ENCODE measurements at places on chromosomes 2 and 18.
A peak's percentile ranks its signal among the peaks of the same experiment; 100 is the strongest.

GRCh38 chr2:62968668-62969067, 82.0 kb upstream of the OTX1 start:
- DNase-seq: peak; percentile 57

GRCh38 chr2:136347981-136348380, 230.0 kb upstream of the CXCR4 start:
- DNase-seq: no peak

- peak; percentile 77 for DNase-seq
Observed at GRCh38 chr2:115543024-115543423, 1100.6 kb downstream of the DPP10 start.

GRCh38 chr2:8539743-8540551, 141.9 kb upstream of the ID2 start:
- DNase-seq: no peak

DNA sequence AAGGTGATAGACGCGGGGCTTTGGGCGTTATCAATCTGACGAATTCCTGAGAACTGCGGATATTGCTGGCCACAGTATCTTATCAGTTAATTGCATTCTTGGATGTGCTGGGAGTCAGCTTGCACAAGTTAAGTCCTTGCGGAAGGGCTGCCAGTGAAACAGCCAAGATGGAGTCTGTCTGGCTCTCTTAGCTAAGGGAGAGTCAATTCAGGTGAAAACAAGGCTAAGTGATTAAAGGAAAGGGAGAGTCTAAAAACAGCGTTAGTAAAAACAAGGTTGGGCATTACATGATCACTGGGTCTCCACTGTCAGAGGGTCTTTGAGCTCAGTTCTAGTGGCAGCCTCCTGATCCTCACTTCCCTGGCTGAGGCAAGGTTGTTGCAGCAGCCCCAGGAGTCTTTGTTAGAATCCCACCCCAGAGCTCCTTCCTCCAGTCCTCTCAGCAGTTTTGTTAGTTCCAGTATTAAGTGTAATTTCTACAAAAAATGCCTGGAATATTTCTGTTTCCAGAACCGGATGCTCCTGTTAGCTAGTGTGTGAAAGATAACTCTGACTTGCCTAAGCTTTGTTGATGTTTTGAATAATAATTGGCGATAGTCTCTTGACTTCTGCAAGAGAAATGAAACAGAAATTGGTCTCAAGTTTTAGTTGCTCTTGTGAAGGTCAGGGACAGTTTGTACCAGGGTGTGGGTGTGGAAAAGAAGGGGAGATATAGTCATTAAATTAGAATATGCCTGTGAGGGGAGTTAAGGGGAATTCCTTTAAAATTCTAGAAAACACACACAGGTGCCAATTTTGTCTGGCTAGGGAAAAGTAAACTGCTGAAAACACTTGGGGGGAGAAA, 10.6 kb downstream of the CFLAR start:
- DNase-seq: no peak

DNA sequence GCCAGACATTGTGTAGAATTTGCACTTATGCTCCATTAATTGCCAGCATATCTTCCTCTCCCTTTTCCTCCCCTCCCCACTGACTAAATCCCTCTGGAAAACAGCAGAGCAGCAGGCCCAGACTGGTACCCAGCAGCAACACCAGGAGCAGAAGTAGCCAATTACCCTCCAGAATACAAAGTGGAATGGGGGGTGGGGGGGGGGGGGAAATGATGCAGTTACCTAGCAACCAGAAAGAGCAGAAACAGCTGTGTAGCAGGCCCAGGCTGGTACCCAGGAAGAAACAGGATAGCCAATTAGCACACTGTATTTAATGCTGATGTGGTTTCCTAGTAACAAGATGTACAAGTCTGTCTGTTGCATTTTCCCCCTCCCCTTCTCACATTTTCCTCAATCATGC, 52.3 kb downstream of the KLF7 start:
- peak; percentile 85 for DNase-seq

DNA sequence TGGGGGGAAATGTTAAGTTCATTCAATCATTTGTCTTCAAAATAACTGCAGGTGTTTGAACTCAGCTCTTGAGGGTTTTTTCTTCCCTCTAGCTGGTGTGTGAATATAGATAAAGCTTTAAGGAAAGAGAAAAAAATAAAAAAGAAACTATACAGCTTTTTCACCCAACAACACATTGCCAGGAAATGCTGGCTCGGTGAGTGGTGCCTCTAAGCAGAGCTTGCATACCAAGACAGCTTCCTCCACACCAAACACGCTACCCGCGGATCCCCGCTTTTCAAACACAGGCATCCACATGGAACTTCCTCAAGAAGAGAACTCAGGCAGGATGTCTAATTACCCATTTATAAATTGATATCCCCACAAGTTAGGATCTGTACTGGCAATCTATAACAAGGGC, 69.8 kb upstream of the TANK start:
- DNase-seq: no peak

DNA sequence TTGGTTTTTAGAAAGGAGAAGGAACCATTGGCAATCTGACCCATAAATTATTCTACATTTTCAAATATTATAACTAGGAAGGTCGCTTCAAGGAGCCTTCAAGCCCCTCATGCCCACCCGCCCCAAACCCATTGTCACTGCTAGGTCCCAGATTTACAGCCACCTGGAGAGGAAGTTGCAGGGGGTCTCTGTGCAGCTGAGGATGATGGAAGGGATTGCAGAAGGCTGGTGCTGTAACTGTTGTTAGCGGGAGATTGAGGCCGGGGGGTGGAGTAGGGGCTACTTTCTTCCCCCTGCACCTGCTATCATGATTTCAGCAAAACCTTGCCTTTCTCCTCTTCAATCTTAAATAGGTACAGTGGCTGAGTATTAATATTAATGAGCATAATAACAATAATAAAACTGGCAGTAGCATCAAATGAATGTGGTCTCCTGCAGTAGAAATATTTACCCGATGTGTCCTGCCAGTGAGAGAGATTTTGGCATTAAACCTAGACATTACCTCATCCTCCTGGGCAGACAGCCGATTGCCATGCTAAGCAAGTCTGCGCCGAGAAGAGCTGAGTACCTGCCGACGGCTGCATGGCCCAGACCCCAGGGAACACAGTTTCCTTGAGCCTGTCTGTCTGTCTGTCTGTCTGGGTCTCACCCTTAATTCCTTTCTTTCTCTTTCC, 225.4 kb downstream of the FAM210A start:
- DNase-seq: peak; percentile 96

GRCh38 chr2:239894276-239894675, 130.9 kb downstream of the NDUFA10 start:
- no peak for DNase-seq

DNA sequence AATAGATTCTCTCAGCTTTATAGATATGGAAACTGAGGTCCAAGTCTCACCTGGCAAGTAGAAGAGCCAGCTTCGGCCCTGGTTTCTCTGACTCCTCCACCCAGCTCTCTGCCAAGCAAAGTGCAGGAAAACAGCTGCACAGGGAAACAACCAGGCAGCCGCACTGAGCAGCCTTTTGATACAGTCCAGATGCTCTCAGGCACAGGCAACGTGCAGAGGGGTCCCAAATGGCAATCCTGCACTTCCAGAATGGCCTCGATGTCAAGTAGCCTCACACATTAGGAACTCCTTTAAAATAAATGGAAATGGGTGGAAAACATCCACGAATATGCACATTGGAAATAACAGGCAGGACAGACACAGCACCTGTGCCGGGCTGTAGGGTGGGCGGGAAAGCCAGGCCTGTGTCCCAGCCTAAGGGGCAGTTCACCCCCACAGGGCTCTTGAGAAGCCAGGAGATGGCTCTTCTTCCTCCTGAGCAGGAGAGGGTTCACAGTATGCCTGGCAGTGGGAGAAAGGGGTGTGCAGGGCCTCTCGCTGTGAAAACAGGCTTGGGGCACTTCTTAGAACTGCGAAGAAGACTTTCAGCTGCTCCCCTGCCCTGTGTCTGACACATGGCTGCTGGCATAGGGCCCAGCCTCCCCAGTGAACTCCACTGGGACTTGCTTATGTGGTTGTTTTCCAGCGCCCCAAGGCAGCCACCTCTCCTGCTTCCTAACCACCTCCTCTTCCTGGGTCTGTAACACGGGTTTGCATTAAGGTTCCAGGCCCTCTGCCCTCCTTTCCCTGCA, 63.9 kb upstream of the TUBA3E start:
- DNase-seq: peak; percentile 57

DNA sequence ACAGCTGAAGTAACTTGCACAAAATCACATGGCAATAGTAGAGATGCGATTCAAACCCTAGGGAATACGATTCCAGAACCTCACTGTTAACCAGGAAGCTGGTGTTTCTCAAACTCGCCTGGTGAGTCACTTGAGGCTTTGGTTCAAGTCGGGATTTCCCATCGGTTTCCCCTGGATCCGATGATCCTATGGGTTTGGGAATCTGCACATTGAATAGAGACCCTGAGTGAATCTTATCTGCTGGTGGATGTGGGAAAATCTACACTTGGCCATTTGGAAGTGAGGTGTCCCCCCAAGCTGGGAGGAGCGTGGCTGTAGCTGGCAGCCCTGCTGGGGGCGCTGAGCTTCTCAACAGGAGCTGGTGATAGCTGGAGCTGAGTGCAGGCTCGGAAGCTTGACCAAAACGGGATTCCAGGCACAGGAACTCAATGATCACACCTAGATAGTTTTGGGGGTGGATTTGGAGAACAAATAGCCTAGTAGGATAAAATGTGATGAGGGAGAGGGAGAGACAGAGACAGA, 135.4 kb downstream of the PRKCE start:
- no peak for DNase-seq

- DNase-seq: no peak
Observed at GRCh38 chr2:137809837-137810236, 154.4 kb upstream of the HNMT start.

- no peak for DNase-seq
Observed at GRCh38 chr18:24021505-24021904, 7.0 kb downstream of the TTC39C start.

DNA sequence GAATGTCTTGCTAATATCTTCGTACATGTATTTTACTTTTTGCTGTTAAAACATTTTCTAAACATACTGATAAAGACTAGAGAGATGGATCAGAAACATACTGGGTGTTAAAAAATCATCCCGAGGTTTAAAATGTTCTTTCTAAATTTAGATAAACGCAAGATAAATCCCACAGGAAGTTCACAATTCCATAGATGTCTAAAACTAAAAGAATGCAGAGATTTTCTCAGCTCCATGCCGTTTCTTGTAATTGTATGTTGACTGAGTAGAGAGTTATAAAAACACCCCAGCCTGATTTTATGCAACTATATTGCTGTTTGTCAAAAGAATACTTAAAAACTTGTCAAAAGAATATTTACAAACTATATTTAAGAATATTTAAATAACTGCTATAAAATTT, 455.7 kb downstream of the ARHGAP15 start:
- peak; percentile 60 for DNase-seq

- DNase-seq: peak; percentile 47
Observed at GRCh38 chr2:164717000-164717803, 95.9 kb upstream of the GRB14 start.

- peak; percentile 89 for DNase-seq
Observed at GRCh38 chr2:138827426-138828054, 47.4 kb upstream of the NXPH2 start.

- DNase-seq: no peak
Observed at GRCh38 chr18:50830544-50830943, 10.7 kb upstream of the MRO start.

- no peak for DNase-seq
Observed at GRCh38 chr2:119713819-119714490, 35.0 kb downstream of the TMEM177 start.

DNA sequence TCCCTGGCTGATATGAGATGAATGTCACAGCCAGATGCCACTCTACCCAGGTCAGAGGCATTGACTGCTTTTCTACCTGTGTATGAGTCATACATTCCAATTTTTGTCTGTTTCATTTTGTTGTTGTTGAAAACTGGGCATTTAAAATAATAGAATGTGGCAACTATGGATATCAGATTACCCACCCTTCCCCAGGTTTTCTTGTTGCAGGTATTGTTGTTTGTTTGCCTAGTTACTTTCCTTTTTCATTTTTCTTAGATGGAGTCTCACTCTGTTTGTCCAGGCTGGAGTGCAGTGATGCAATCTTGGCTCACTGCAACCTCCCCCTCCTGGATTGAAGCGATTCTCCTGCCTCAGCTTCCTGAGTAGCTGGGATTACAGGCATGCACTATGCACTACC, 70.2 kb downstream of the LRRC30 start:
- no peak for DNase-seq

- DNase-seq: no peak
Observed at GRCh38 chr2:20972110-20972509, 71.8 kb downstream of the APOB start.

GRCh38 chr2:33518929-33519328, 42.5 kb downstream of the RASGRP3 start:
- DNase-seq: no peak

DNA sequence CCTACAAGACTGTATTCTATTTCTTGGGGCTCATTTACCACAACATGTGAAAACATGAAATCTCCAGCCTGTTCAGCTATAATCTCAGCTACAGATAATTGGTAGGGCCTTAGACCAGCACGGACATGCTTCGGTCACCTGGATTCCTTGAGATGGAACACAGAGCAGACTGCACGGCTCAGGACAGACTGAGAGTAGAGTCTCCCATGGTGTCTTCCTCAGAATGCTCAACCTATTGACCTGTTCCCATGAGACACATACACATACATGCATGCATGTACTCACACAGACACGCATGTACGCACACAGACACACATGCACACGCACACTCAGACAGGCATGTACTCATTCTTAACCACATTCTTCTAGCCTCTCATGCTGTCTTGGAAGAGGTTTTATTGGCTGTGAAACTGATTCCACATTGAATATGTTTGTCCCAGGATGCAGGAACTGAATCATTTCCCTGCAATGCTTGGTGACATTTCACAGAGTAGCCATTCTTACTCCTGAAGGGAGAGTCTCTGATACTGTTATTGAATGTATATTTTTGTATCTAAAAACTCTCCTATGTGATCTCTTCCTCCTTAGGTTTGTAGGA, 23.5 kb upstream of the BZW1 start:
- peak; percentile 39 for DNase-seq

DNA sequence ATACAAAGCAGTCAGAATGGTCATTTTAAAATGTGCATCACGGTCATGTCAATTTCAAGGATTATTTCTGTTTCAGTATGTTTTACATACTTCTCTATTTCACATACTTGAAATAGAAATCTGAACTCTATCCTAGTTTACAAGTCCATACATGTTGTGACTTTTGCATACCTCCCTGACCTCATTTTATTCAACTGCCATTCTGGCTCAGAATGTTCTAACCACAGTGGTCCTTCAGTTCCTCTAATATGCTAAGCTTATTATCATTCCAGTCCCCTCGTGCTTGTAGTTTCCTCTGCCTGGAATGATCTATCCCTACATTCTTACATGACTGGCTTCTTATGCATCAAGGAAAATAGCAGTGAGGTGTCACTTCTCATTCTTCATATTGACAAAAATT, 295.6 kb downstream of the KIAA1328 start:
- no peak for DNase-seq

DNA sequence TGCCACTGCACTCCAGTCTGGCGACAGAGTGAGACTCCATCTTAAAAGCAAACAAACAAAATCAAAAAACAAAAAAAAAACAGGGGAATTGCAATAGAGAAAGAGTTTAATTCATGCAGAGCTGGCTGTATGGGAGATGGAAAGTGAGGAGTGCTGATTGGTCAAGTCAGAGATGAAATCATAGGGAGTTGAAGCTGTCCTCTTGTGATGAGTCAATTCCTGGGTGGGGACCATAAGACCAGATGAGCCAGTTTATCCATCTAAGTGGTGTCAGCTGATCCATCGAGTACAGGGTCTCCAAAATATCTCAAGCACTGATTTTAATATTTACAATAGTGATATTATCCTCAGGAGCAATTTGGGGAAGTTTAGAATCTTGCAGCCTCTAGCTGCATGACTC, 45.3 kb downstream of the FRZB start:
- DNase-seq: no peak

Data from brain (organoid and tissue), 16 donors.